ENCODE measurements at places on chromosomes 16 and 17. TPM values are rescaled to one million over a fixed set of nuclear protein-coding genes. Genes with fewer than 3 reads are reported as not detected.

PRSS53 gene
- total RNA-seq, result 2.6 TPM

COPZ2 gene
- total RNA-seq, result 64.0 TPM

CDRT4 gene
- total RNA-seq, result 5.0 TPM

CFAP52 gene
- total RNA-seq, result not detected

KCNJ18 gene
- total RNA-seq, result not detected

PDIA2 gene
- total RNA-seq, result 0.81 TPM

NXPH3 gene
- 21.3 TPM for total RNA-seq

LRRC37A3 gene
- total RNA-seq, result 4.4 TPM

HASPIN gene
- 0.83 TPM for total RNA-seq

PRSS33 gene
- not detected for total RNA-seq

CIAO2B gene
- 92.4 TPM for total RNA-seq

MYH2 gene
- 2.8 TPM for total RNA-seq

CEMP1 gene
- total RNA-seq, result not detected

CA7 gene
- not detected for total RNA-seq

SPNS3 gene
- total RNA-seq, result not detected

CSH2 gene
- not detected for total RNA-seq

TPPP3 gene
- 8.1 TPM for total RNA-seq

GGT6 gene
- not detected for total RNA-seq

DLG4 gene
- 14.6 TPM for total RNA-seq

TBC1D10B gene
- total RNA-seq, result 25.2 TPM

BCKDK gene
- total RNA-seq, result 29.5 TPM

CLDN7 gene
- 1.9 TPM for total RNA-seq

HBZ gene
- total RNA-seq, result not detected

ZNF205 gene
- total RNA-seq, result 15.8 TPM

MT4 gene
- total RNA-seq, result not detected

FCSK gene
- 12.7 TPM for total RNA-seq

ZNF469 gene
- 0.33 TPM for total RNA-seq

SLC35G6 gene
- total RNA-seq, result not detected

TMC8 gene
- total RNA-seq, result 4.9 TPM

NTN3 gene
- 0.83 TPM for total RNA-seq

KRTAP4-5 gene
- not detected for total RNA-seq

SPNS2 gene
- 6.8 TPM for total RNA-seq

SBK1 gene
- total RNA-seq, result 0.33 TPM

MYO19 gene
- total RNA-seq, result 67.2 TPM

C17orf78 gene
- total RNA-seq, result not detected

KRT17 gene
- 5.3 TPM for total RNA-seq

IRX3 gene
- total RNA-seq, result not detected

AANAT gene
- total RNA-seq, result not detected

PRSS27 gene
- total RNA-seq, result 1.4 TPM

SPATA20 gene
- total RNA-seq, result 57.1 TPM

KRTAP4-6 gene
- total RNA-seq, result not detected
